Activated CD4-positive, alpha-beta memory T cell treated with anti-CD3 and anti-CD28 coated beads, Interleukin-2, amount 10 ng/mL, durations not matched to agents 7 days and 5 days (primary cell): ENCODE measurements at places on chromosomes 4 and X. TPM values are rescaled to one million over a fixed set of nuclear protein-coding genes. Genes with fewer than 3 reads are reported as not detected.

NSUN7 gene
- 1.0 TPM for total RNA-seq

DHRSX gene
- total RNA-seq = 23.7 TPM

MAGEA4 gene
- not detected for total RNA-seq

EGF gene
- total RNA-seq = not detected

- no peak for DNase-seq
These were observed 219.0 kb upstream of the GIMD1 start for GRCh38 chr4:106587558-106587957.

- DNase-seq = no peak
These were observed 40.4 kb downstream of the CPLX1 start for GRCh38 chr4:785332-786073.

DNA sequence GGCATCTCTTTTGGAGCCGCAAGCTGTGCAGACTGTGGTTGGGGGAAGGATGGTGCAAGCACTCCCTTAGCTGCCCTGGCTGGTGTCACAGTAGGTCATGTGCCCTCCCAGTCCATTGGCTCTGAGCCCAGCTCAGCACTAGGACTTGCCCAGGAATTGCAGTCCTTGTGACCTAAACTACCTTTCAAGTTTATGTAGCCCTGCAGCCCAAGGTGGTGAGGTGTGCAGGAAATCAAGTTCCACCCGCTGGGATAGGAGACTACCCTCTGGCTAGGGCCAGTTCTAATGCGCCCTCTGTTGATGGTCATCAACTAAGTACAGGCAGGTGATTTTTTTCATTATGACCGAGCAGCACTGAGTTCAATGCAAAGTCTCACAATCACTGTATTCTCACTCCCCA, 335.2 kb downstream of the UBE2NL start:
- DNase-seq = no peak

DNA sequence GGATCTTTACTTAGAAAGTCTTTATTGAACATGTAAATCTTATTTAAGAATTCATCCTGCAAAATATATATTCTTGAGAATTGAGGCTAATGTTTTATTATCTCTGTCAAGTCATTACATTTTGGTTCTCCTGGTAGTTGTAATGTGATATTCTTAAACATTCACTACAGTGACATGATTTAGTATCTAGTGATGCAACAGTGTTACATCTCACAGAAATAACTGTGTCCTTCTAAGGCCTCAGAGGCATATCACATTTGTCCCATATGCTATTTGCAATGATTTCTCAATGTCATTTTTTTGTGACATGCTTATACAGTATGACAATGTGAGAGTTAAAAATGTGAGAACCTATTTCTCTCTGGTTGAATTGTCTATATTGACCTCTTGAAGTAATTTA, 34.1 kb downstream of the PRRG1 start:
- DNase-seq = no peak

DNA sequence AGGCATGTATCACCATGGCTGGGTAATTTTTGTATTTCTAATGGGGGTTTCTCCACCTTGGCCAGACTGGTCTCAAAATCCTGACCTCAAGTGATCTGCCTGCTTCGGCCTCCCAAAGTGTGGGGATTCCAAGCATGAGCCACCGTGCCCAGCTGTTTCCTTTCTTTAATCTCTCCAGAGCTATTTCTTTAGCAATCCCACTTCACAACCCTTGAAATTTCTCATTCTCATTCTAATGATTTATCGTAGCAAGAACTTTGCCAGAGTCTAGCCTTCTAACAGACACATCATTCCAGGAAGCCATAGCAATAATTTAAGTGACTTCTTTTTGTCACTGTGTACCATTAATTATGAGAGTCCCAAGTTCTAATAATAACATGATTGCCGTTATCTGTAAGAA, 68.6 kb downstream of the RXFP1 start:
- no peak for DNase-seq

DNA sequence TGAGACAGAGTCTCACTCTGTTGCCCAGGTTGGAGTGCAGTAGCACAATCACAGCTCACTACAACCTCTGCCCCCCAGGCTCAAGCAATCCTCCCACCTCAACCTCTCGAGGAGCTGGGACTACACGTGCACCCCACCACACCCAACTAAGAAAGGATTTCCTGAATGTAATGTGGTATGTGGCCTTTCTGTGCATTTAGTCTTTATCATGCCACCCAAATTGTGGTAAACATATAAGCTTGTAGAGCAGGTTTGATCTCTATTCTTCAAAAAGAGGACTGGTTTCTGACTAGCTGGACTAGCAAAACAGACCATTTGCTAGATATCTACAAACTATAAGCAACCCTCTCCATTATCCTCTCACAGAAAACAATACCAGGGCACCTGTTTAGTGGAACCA, 33.6 kb downstream of the ELOVL6 start:
- DNase-seq = peak; percentile 38
